ENCODE measurements at places on chromosomes 4 and X.

- no peak for DNase-seq
Observed at GRCh38 chrX:38183596-38183995, 37.1 kb downstream of the SRPX start.

GRCh38 chrX:16573781-16574180 is 76.2 kb upstream of the S100G start:
- no peak for DNase-seq

DNA sequence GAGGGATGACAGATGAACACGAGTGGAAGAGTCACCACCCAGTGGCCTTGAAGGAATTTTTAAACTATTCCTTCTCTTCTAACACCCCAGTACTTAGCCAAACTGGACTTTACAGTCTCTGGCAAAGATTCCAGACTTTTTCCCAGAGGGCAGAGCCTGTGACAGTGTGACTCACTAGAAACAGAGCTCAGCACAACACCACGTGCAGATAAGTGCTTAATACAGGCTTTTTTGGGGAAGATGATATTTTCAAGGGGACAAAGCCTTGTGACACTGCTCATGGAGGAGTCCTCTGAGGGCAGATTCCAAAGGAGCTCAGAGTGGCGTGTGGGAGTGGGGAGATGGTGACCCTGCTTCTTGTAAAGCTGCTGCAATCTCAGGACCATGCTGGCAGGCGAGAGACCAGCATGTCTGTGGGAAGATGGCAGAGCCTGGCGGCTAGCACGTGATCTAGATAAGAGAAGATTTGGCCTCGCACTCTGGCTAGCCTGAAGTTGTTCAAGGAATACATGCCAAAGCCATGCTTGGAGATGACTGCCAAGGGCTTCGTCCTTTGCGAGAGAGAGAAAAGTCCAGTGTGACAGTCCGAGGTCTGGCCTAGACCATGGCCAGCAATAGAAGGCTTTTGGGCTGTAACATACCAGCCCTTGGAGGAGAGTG is 2.4 kb downstream of the RAB33A start:
- DNase-seq, result no peak

GRCh38 chrX:51614353-51615012 is 4.2 kb downstream of the CENPVL3 start:
- DNase-seq, result peak; percentile 10

DNA sequence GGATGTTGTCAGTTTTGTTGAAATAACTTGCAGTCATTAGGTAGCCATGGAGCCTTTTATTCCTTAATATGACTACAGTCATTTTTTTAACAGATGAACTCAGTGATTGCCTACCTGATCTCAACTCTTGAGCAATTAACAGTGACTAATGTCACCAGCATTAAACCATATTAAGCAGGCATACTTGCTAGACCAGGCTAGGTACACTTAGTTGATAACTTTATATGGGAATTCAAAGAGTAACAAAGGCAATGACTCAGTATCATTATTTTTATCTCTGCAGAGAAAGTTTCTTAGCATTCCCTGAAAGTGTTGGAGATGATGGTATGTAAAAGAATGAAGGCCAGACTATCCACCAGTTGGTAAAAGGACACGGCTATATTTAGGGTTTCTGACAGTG is at the start of gene C4orf54:
Gene C4orf54 (minus strand): TSS at position 31 of the 400 bp plus-strand sequence. CDS start 3,180 bp downstream, outside the sequence.
- no peak for DNase-seq

GRCh38 chr4:105327222-105327621 is 146.6 kb downstream of the PPA2 start:
- no peak for DNase-seq

GRCh38 chrX:105323928-105324327 is 103.4 kb upstream of the TEX13A start:
- no peak for DNase-seq

DNA sequence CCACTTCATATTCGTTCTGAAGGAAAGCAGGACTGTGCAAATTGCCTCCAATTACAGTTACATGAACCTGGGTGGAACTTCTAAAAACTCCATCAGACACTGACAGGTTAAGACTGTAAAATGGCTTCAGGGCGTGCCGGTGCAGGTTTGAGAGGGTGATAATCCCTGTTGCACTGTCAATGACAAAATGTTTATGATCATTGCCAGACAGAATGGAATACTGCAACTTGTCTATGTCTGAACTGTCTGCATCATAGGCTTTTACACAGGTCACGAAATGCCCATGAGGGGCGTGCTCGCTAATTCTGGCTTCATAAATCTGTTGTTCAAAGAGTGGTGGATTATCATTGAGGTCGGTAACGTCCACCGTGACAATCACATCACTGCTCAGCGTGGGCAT is 63.7 kb upstream of the MTNR1A start:
- DNase-seq, result no peak

GRCh38 chrX:105458846-105459245 is 238.4 kb upstream of the TEX13A start:
- DNase-seq, result no peak

DNA sequence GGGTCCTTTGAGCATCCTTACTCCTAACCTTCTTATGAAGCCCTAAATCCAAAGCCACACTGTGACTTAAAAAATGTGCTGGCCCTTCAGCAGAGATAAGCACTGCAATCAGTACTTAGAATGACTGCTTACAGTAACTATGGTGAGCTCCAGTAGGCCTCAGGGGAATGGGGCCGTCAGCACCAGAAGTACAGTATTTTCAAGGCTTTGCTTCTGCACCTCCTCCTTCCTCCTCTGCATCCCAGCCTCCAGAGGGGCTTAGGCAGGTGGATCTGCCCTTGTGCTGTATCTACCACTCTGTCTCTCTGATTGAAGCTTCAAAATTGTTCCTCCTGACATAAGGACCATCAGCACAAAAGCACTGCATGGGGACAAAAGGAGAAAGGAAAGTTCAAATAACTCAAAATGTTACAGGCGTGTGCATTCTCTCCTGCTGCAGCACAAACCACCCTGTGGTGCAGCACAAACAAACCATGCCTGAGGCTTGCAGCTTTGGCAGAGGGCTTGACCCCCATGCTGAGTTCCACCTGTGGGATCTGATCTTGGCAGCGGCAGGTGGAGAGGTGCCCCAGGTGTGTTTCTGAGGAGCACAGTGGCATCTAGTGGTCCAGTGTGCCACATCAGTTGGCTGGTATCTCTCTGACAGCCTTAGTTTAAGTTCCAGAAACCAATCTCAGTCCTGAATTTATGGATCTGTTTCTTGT is 164.7 kb downstream of the SOWAHB start:
- DNase-seq, result no peak

All from left lung (tissue), 14 donors.